ENCODE measurements at places on chromosomes 6 and 20. TPM values are rescaled to one million over a fixed set of nuclear protein-coding genes. Genes with fewer than 3 reads are reported as not detected.

LY6G6F gene
- total RNA-seq: not detected

DNA sequence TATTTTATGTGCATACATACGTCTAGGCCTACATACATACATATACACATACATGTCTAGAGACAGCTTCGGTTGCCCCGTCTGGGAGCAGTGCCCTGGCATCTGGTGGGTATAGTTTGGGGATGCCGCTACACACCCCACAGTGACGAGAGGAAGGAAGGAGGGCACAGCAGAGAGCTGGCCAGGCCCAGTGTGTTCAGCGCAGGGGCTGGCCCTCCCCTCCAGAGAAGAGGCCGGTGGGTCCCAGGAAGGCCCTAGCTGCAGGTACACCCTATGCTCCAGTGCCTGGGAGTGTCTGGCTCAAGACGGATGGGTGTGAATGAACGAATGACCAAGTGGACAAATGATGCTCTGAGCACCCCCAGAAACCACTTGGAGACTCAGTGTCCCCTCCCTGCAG lies 284.6 kb downstream of the CDH4 start:
- no peak for DNase-seq

DNA sequence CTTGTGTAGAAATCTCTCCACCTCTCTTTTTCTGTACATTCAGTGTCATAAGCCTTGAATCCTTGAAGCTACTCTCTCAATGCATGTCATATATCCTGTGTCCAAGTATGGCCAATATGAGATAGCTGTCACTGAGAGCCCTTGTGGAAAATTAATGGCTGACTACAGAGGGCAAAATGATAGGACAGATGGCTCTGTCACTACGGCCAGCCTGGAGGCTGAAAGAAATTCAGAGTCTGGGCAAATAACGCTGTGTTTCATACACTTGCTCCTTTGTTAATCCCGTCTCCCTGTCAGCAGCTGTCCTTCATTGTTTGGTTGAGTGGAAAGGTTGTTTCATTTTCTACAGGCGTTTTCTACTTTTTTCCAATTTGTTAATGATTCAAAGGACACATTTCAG lies 70.4 kb upstream of the VGLL2 start:
- no peak for DNase-seq

DNA sequence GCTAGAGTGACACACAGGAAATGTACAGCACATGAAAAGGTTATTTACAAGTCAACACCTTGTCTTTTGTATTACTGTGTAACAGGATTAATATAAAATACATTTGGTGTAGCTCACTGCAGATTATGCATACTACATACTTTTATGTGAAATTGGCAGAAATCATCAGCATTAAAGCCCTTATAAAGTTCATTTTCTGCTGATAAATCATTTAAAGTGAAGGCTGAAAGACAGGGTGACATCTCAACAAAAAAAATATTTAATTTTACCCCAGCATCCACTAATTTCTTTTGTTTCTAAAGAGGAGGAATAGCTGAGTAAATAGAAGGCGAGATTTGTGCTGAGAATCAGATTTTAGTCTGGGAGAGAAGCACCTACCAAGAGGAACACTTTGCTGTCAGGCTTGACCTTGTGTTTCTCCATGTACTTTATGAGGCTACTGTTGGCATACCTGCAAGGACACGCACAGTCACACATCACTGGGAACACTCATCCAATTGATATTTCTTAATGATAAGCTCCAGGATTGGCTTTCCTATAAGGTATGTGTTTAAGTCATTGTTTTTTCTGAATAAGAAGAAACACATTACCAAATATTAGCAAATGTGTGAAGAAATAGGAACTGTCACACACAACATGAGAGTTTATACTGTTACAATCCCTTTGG lies 146.6 kb upstream of the SLC22A16 start:
- DNase-seq: no peak

LINC00237 gene
- total RNA-seq: not detected

DNA sequence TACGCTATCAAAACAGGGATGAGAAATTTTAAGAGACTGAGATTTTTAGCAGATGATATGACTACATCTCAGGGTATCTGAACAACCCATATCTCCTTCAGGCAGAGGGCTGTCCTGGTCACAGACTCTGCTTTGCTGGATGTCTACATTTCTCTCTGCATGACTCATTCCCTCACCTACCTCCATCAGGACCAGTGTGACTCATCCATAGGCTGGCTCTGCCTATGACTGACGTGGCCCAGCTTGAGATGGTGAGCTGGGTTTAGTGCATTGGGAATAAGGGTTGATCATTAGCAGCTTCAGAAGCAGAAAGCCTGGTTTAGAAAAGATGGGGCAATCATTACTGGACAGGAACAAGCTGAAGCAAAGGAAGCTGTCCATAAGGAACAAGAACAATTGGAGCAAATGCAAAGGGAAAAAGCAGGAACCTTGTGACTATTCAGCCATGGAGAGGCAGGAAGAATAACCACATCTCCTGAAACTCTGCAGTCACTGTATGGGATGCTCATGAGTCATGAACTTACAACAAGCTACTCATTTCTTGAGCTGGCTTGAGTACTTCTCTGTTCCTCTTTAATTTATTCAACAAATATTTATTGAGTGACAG lies 86.4 kb upstream of the CBLN4 start:
- DNase-seq: no peak

SAMD10 gene
- 1.3 TPM for total RNA-seq

DNA sequence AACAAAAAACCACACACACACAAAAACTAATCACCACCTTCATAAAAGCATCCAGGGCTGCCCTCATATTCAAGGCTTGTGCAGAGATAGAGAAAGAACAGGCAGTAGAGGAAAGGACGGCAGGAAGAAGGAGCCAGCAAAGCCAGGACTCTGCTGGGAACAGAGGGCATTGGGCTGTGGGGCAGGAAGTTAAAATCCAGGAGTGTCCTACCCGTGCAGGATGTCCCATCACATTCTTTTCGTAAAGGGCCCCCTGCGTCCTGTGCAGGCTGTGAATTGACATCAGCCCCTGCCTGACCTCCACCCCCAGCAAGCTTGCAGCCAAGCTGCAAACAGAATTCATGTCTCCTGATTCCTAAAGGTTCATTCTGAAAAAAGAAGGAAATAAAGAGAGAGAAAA lies 96.4 kb upstream of the AKAP12 start:
- DNase-seq: no peak

DNA sequence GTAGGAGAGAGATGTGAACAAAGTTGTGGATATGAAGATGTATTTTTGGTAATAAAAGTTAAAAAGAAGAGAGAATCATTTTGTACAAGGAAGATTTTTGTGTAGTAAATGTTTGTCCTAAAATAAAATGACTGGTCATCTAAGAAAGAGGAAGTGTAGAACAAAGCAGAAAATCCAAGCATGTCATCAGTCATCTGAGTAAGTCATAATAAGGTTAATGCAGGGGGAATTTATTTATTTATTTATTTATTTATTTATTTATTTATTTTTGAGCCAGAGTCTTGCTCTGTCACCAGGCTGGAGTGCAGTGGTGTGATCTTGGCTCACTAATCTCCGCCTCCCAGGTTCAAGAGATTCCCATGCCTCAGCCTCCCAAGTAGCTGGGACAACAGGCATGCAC lies 15.7 kb upstream of the CGA start:
- DNase-seq: no peak

- DNase-seq: peak; percentile 57
Measured at GRCh38 chr6:111597291-111598086, 8.2 kb downstream of the TRAF3IP2 start.

KHDC1L gene
- total RNA-seq: 0.43 TPM

GRCh38 chr6:133816171-133816570 lies 72.7 kb upstream of the TCF21 start:
- DNase-seq: peak; percentile 35

- no peak for DNase-seq
Measured at GRCh38 chr6:170063431-170063830, 227.4 kb downstream of the DLL1 start.

- DNase-seq: no peak
Measured at GRCh38 chr20:51654495-51654894, 112.0 kb upstream of the NFATC2 start.

NUS1 gene
- total RNA-seq: 26.8 TPM

Data from fibroblast of villous mesenchyme (primary cell).